Stimulated activated CD4-positive, alpha-beta T cell treated with anti-CD3 and anti-CD28 coated beads, Interleukin-1b, Interleukin-23, amount 100 ng/mL, for 1 hour (primary cell): ENCODE measurements at places on chromosomes 3 and 15.

DNA sequence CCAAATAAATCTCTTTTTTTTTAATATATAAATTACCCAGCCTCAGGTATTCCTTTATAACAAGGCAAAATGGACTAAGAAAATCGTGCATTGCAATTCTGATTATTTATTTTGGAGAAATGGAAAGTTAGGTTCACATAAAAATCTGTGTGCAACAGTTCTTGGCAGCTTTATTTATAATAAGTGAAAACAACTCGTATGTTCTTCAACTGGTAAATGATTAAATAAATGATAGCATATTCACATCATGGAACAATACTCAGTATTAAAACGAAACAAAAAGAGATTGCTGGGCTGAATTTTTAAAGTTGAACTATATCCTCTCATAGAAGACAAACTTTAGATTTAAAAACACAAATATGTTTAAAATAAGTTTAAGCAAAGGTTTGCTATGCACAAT, 176.3 kb upstream of the ZNF385D start:
- no peak for DNase-seq

- DNase-seq = no peak
These were observed 588.8 kb upstream of the ADAMTS9 start for GRCh38 chr3:65276551-65276950.

GRCh38 chr3:56974247-56974930, 86.1 kb upstream of the SPATA12 start:
- DNase-seq = no peak

GRCh38 chr3:123383091-123384053, 65.5 kb downstream of the ADCY5 start:
- no peak for DNase-seq

DNA sequence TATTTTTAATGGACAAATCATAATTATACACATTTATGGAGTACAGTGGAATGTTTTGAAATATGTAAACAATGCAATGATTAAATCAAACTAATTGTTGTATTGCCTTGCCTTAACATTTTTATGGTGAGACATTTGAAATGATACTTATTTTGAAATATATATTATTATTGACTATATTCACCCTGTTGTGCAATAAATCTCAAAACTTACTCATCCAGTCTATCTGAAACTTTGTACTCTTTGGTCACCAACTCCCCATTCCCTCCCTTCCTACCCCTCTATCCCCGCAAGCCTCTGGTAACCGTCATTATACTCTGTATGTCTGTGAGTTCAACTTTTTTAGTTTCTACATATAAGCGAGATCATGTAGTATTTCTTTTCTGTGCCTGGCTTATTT, 74.7 kb upstream of the GOLGA6B start:
- no peak for DNase-seq

- DNase-seq = no peak
These were observed 24.5 kb upstream of the PLA2G4D start for GRCh38 chr15:42118650-42119445.

- DNase-seq = no peak
These were observed 120.7 kb upstream of the LINGO1 start for GRCh38 chr15:77753281-77753873.

DNA sequence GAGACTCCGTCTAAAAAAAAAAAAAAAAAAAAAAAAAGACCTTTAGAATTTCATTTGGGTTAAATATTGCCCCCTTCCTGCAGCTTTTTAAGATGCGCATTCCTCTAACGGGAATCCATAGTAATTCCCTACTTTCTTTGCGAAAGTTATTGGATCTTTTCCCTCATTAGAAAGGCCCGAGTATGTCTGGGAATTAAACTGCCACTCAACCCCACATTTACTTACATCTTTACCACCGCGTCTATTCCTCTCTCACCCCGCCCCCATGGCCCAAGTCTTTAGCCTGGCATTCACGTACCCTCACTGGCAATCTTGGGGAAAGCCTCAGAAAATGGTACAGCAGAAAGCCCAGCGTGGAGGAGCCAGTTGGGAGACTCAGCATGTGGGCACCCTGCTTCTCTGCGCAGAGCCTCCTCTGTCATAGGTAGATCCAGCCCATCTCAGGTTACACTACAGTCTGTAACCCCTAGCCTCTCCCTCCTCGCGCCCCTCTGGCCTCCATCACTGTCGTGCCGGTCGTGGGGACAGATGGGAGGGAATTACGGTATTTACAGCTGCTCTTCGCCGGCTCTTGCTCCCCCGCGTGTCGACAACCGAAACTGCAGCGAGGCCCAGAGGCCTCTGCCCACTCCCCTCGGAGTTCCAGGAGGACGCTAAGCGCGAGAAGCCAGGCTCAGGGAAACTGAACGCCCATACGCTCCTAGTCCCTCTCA, 6.4 kb upstream of the ANKDD1A start:
- DNase-seq = peak; percentile 41

GRCh38 chr3:83230841-83231240, 1469.4 kb upstream of the GBE1 start:
- no peak for DNase-seq

DNA sequence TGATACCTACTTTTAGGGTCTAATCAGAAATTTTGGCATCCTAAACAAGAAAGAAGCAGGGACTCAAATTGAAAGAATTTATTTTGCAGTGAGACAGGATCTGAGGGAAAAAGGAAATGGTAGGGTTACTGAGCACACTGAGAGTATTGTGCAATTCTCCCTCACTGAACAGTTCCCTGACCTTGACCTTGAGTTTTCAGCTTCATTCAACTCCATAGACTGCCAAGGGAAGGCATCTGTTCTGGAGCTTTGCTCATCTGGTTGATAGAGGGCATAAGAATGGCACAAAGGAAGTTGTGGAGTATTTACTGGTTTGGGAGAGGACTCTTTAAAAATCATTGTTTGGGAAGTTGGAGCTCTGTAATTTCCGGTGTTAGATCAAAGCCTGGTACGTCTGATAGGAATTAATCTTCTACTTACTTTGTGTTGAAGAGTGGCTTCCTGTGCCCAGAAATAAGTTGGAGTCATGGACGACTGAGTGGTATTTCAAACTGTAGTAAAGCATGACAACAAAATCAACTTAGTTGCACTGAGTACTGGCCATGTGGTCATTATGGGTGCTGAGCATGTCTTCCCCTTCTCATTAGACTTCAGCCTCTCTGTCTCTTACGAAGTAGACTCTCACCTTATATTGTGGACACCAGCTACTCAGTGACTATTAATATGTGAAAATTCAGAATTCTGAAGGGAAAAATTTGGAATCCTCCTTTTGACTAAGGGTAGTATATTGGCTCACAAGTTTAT, 40.8 kb downstream of the CLDN1 start:
- no peak for DNase-seq

DNA sequence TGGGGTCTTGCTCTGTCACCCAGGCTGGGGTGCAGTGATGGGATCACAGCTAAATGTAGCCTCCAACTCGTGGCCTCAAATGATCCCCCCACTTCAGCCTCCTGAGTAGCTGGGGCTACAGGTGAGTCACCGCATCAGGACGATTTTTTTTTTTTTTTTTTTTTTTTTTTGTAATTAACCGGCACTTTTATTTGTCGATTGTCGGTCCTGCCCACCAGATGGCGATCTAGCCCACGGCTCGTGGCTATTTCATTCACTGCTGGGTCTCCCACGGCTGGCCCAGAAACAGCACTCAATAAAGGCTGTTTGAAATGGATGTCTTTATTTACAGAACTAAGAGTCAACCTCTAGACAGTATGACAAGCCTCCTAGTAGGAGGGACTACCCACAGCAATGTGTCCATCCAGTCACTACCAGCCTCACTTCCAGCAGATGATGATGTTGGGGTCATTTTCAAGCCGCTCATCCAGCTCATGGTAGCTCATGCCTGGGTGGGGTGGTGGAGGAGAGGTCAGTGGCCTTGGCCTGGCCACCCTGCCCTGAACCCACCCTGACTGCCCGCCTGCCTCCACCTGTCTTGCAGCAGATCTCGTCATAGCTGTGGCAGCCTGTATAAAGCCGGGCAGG, 1.8 kb upstream of the ZMYND10 start:
- DNase-seq = peak; percentile 50

GRCh38 chr3:67540198-67540894, 114.1 kb downstream of the SUCLG2 start:
- no peak for DNase-seq

- no peak for DNase-seq
These were observed 17.5 kb upstream of the BCHE start for GRCh38 chr3:165854696-165855095.

DNA sequence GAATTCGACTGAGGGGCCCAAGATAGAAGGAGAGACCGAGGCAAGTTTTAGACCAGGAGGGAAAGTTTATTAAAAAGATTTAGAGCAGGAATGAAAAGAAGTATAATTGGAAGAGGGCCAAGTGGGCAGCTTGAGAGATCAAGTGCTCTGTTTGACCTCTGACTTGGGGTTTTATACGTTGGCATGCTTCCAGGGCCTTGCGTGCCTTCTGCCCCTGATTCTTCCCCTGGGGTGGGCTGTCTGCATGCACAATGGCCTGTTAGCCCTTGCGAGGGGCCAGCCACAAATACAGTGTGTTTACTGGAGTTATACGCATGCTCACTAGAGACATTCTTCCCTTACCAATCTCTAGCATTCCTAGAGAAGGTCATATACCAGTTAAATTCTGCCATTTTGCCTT, 70.7 kb upstream of the LARS2 start:
- no peak for DNase-seq

- no peak for DNase-seq
These were observed 2.4 kb downstream of the UCN2 start for GRCh38 chr3:48561045-48561736.

GRCh38 chr3:151146731-151147091, 56.3 kb downstream of the GPR171 start:
- no peak for DNase-seq

GRCh38 chr15:51450001-51450400, 108.5 kb downstream of the GLDN start:
- DNase-seq = no peak

- no peak for DNase-seq
These were observed 314.0 kb downstream of the KBTBD8 start for GRCh38 chr3:67312155-67312554.

DNA sequence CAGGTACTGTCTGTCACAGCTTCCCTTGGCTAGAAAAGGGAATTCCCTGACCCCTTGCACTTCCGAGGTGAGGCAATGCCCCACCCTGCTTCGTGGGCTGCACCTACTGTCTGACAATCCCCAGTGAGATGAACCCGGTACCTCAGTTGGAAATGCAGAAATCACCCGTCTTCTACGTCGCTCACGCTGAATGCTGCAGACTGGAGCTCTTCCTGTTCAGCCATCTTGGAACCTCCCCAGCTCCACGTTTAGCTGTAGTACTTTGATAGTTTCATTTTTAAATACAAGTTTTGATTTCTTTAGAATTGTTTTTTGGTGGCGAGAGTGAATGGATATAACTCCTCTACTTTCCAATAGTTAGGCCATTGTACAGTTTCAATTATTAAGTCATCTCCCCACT, 17.8 kb upstream of the HDGFL3 start:
- no peak for DNase-seq
